ENCODE measurements at places on chromosomes 4 and X.

DNA sequence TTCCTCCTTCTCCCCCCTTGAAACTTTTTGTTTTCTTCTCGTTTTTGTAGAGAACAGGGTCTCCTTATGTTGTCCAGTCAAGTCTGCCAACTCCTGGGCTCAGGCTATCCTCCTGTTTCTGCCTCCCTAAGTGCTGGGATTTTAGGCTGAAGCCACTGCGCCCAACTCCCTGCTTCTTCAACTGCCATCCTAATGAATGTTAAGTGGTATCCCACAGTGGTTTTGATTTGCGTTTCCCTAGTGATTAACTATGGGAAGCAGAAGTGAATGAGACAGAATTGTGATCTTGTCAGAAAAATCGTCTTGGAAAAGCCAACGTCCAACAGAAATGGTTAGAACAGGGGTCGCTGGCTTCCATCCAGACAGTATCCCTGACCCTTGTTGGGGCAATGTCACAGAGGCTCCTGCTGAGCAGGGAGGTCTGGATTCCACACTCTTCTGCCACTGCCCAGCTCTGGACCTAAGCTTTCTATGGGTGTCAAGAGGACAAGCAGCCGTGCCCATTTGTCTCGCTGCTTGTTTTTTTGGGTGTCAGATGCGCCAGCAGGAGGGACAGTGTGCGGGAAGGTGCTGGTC is 869 bp upstream of the ADD1 start:
- no peak for DNase-seq

GRCh38 chr4:26420913-26421312 is 69.4 kb downstream of the CCKAR start:
- DNase-seq, result no peak

- no peak for DNase-seq
These were observed 171.1 kb downstream of the SCFD2 start for GRCh38 chr4:53194727-53195126.

DNA sequence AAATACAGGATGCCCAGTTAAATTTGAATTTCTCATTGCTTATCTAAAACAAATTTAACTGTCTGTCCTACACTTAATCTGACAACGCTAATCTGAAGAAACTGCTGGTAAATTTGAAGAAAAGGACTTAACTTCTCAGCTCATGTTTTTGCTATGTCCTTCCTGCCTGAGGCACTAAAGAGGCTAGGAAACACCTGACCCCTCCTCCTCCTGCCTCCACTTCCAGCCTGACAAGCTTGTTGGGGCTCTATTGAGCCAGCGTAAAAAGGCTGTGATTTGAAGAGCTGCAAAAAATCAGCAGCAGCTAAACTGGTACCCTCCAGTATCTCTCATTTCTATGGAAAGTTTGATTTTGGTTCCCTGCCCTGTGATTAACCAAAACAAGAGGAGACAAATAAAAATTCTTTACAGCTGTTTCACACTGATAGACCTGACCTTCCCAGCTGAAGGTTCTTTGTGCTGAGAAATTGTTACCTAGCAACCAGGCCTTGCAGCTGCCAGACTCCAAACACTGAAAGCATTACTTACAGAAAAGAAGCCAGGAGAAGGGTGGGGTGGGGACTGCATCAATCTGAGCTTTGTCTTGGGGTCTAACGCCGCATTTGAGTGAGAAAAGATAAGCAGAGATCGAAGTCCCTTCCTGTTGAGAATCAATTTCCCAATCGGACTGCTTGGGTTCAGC is 35.0 kb downstream of the DCX start:
- no peak for DNase-seq

DNA sequence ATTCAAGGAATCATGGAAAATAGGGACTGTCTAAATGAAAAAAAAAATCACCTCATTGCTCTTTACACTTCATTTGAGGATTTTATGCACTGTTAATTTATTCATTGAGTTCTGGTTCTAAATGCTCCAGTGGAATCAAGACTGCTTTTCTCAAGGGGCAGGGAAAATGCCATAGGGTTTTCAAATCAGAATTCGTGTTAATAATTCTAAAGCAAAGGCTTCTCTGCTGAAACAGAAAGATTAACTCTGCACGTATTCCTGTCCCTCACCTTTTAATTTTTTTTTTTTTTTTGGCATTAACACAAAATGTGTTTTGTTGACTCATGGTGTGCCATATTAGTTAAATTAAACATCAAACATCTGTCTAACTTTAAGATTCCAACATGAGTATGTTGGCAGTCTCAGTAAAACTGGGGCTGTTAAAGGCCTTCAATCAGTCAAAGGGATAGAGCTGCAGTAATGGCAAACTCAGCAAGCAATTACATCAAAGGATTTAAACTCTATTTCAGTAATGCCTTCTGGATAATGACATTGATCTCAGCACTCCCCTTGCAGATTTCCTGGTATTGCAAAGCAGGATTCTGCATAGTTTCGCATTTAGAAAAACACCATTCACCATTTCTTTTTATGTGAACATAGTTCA is 878.1 kb downstream of the RAPGEF2 start:
- DNase-seq, result peak; percentile 29

- no peak for DNase-seq
These were observed 50.6 kb upstream of the RAPGEF2 start for GRCh38 chr4:159052315-159052714.

- no peak for DNase-seq
These were observed 14.6 kb downstream of the PGK1 start for GRCh38 chrX:78118628-78119027.

- DNase-seq, result no peak
These were observed 275.8 kb upstream of the CLNK start for GRCh38 chr4:10960389-10960788.

DNA sequence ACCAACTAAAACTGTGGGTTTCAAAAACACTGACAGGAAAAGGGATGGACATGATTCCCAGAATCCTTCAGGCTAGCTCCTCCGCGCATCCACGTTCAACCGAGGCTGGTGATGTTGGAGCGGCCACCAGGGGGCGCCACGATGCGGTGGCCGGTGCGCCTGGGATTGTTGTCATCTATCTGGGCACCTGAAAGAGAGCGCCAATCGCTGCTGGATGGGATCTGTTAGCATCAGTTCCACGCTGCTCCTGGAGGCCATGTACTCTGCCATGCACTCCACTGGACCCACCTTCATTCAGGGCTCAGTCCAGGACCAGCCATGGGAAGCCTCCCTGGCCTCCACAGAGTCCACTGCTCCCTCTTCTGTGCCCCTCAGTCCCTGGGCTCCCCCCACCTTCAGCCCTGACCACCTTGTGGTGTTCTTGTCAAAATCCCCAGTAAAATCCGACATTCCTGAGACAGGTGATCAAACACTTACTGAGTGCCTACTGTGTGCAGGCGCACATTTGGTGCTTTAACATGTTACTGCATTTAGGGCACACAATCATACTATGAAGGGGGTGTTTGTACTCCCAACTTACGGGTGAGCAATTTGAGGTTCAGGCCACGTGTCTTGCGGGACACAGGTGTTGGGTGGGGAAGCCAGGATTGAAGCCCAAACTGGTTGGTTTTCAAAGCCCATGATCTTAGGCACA is 71.1 kb downstream of the CRMP1 start:
- no peak for DNase-seq

- no peak for DNase-seq
These were observed 39.5 kb upstream of the SMIM10L2A start for GRCh38 chrX:135382260-135382659.

DNA sequence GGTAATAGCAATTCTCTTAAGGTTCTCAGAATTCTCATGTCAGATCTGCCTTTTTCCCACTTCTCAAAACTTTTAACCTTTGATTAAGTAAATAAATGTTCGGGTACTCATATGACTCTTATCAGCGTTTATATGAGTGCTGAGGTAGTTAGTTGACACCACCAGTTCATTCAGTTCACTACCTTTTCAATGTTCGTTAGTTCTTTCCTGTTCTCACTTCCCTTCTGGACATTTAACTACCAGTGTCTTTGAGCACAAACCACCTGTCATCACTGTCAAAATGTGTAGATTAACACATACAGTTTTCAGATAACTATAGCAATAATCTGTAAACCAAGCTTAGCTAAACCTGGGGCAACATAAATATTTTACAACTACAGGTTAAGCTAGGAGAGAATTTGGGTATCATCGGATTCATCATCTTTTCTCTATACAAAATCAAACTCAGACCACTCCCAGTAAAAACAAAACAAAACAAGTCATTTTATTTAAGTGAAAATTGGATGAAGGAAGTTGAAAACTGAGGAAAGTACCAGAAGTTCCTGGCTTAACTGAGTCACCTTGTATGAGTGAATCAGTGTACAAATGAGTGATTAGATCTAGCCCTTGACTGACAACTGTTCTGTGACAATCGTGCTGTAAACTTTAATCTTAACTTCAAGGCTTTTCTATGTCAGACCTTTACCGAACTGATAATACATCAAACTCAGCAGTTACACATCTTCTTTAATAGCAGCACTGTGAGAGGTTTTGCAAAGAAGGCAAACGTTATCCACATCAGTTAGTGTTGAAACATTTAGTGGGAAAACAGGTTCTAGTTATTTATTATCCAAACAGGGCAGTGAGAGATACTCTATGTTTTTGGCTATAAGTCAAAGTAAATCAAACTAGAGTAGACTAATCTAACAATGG is 41.9 kb downstream of the ARHGEF38 start:
- DNase-seq, result peak; percentile 79

GRCh38 chr4:56342746-56343145 is 44.5 kb downstream of the AASDH start:
- no peak for DNase-seq

GRCh38 chrX:80792205-80792604 is 17.5 kb downstream of the BRWD3 start:
- no peak for DNase-seq

DNA sequence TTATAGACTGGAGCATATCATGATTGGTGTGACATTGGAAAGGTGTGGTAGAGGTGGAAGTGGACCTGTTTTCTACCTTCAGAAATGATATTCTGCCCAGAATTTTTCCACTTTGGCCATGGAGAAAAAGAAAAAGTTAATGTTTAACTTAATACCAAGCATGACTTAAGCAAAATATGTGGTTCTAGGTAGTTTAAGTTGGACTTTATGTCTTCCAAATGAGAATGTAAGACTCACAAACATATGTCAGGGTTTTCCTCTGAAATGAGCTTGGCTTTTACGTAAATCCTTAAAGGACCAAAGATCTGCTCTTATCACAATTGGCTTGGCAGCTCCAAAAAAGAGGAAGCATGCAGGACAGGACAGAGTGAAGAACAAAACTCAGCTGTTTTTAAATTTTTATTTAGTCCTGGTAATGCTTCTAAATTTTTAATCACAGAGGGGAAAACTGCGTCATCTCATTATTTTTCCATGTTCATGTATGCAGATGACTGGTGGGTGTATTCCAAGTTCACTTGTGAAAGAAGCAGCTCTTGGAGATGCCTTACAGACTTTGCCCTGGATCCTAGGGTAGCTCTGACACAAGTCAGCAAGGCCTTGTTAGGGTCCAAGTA is 98.2 kb downstream of the ANK2 start:
- DNase-seq, result no peak

- DNase-seq, result no peak
These were observed 718.9 kb downstream of the ARAP2 start for GRCh38 chr4:35525192-35525978.

GRCh38 chr4:186500721-186501304 is 54.6 kb downstream of the MTNR1A start:
- no peak for DNase-seq

DNA sequence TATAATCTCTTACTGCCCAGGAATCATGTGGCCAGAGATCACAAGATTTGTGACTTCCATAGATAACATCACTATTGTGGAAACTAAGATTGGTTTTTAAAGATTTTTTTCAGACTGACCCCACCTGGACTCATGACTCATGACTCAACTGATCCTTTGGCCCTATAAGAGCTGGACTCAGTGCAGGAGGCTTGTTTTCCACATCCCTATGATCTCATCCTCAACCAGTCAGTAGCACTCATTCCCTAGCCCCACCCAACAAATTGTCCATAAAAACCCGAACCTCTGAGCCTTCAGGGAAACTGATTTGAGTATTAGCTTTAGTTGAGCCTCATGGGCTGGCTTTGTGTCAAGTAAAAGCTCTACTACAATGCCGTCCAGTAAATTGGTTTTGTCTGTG is 7.9 kb upstream of the NOCT start:
- DNase-seq, result no peak

- no peak for DNase-seq
These were observed 18.4 kb downstream of the SMS start for GRCh38 chrX:21958916-21959315.

DNA sequence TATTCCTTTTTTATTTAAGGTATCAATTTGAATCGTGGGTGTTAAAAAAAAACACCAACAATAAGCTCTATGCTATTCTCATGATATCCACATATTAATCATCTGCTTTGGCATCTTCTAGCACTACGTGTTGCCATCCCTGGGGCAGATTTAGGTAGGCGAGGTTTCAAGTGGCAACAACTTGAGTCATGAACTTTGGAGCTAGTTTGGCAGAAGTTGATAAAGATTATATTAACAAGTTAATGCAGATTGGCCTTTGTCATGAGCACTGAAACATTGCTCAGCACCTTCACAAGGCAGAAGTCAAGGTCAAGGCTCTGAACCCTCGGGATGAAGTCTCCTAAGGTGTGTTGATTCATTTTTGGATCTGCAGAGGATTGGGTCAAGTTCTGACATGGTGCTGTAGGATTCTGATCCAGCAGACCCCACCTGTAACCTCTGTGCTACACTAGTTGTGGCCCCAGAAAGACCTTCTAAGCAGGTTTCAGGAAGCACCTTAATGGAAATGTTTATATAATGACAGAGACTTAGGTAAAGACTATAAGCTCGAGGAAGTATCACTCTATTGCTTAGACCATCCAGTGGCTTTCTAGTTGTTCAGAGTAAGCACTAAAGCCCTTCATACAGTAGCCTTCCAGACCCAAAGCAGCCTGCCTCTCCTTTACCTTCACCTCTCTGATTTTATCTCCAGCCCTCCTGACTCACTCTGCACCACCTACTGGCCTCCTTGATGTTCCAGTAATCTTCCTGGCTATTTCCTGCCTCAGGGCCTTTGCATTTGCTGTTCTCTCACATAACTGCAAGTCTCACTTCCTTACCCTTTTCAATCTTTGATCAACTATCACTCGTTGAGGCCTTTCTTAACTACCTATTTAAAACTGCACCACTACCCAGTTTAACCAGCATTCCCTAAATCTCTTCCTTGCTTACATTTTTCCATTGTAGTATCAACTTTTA is 117.0 kb upstream of the SLC4A4 start:
- DNase-seq, result no peak

DNA sequence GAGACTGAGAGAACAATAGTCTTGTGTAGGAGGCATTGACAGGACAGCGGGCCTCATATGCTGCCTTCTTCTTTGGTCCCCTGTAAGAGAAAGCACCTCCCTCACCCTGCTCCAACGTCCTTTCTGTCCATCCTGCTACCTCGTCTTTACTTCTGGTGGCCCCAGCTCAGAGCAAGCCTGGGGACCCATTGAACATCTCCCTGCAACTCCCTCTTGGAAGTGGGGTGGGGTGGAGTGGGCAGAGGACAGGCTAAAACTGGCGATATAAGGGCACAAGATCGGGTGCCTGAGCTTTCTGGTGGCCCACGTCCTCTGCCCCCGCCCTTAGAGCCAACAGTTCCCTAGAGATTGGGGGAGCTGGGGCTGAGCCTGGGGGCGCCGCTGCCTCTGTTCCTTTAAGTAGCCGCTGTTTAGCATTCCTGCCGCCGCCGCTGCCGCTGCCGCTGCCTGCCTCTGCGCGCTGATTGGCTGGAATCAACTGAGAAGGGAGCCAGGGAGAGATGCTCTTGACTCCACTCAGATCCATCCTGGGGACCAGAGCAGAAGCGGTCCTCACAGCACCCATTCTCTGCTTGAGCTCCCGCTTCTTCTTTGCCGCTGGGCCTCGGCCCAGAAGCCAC is at the start of gene DLG3:
TSS of gene DLG3 (plus strand) at position 510 of the 620 bp plus-strand sequence. CDS start 367 bp downstream, outside the sequence.
- no peak for DNase-seq

- no peak for DNase-seq
These were observed 31.0 kb downstream of the SLC10A6 start for GRCh38 chr4:86818211-86818610.

GRCh38 chr4:87018753-87019152 is 83.9 kb downstream of the AFF1 start:
- no peak for DNase-seq
